Mammary microvascular endothelial cell (primary cell): ENCODE measurements at places on chromosomes 2 and 18. TPM values are rescaled to one million over a fixed set of nuclear protein-coding genes. Genes with fewer than 3 reads are reported as not detected.

The RPRM gene
- total RNA-seq = not detected in 2 replicates

The MTCL1 gene
- total RNA-seq = 14.3 and 17.1 TPM in 2 replicates

The HOXD4 gene
- total RNA-seq = 2.9 and 3.8 TPM in 2 replicates

The GKN2 gene
- 0.20 TPM in 1 of 2 replicates, not detected in the other for total RNA-seq

The TGIF1 gene
- total RNA-seq = 34.5 TPM in 2 replicates

The RAPH1 gene
- total RNA-seq = 17.1 and 28.6 TPM in 2 replicates

The LRRC30 gene
- total RNA-seq = not detected in 2 replicates

The ALPI gene
- not detected in 2 replicates for total RNA-seq

The SATB2 gene
- 0.60 and 4.5 TPM in 2 replicates for total RNA-seq

The SP140L gene
- total RNA-seq = 10.7 and 11.0 TPM in 2 replicates

The NEUROD1 gene
- total RNA-seq = not detected in 2 replicates

The GPR35 gene
- total RNA-seq = 0.10 TPM in 1 of 2 replicates, not detected in the other

The NAT8 gene
- total RNA-seq = not detected in 2 replicates

The NEB gene
- 0.20 and 0.30 TPM in 2 replicates for total RNA-seq

The INO80C gene
- 13.8 and 14.9 TPM in 2 replicates for total RNA-seq

The WNT6 gene
- not detected in 2 replicates for total RNA-seq

The HNMT gene
- total RNA-seq = 1.4 and 5.5 TPM in 2 replicates

The CHPF gene
- total RNA-seq = 0.27 and 0.44 TPM in 2 replicates

The TTC32 gene
- 1.7 and 3.7 TPM in 2 replicates for total RNA-seq

The ZNF397 gene
- 1.6 and 2.3 TPM in 2 replicates for total RNA-seq

The KIF5C gene
- 0.25 and 0.33 TPM in 2 replicates for total RNA-seq

The PREPL gene
- total RNA-seq = 23.8 and 24.1 TPM in 2 replicates

The CRYGC gene
- total RNA-seq = not detected in 2 replicates

The CSRNP3 gene
- under 0.01 and 0.05 TPM in 2 replicates for total RNA-seq

The SERPINB11 gene
- total RNA-seq = not detected in 2 replicates

The SPDYA gene
- total RNA-seq = 0.05 TPM in 1 of 2 replicates, not detected in the other

The PDCD1 gene
- total RNA-seq = not detected in 2 replicates

The C2orf80 gene
- total RNA-seq = not detected in 2 replicates

The CKAP2L gene
- 19.5 and 21.0 TPM in 2 replicates for total RNA-seq

The MC5R gene
- total RNA-seq = not detected in 2 replicates

The CCDC148 gene
- total RNA-seq = 0.20 TPM in 1 of 2 replicates, not detected in the other

The DNER gene
- total RNA-seq = 2.1 and 2.6 TPM in 2 replicates

The SRD5A2 gene
- not detected in 2 replicates for total RNA-seq

The PROKR1 gene
- not detected in 2 replicates for total RNA-seq

The PSTPIP2 gene
- total RNA-seq = 4.0 and 5.6 TPM in 2 replicates

The INHA gene
- total RNA-seq = not detected in 2 replicates

The CLIP4 gene
- total RNA-seq = 16.3 and 17.4 TPM in 2 replicates

The TXNDC2 gene
- not detected in 2 replicates for total RNA-seq

The PCARE gene
- total RNA-seq = not detected in 2 replicates

The PARD3B gene
- total RNA-seq = 3.0 and 3.1 TPM in 2 replicates

The REG3A gene
- total RNA-seq = not detected in 2 replicates

The TTC21B gene
- total RNA-seq = 9.8 and 15.9 TPM in 2 replicates

The DUSP19 gene
- total RNA-seq = 3.1 and 4.5 TPM in 2 replicates

The MRO gene
- total RNA-seq = not detected in 2 replicates

The LRRTM1 gene
- total RNA-seq = not detected in 2 replicates

The STEAP3 gene
- total RNA-seq = 21.6 and 27.2 TPM in 2 replicates
